Stimulated activated CD8-positive, alpha-beta memory T cell treated with anti-CD3 and anti-CD28 coated beads, Interleukin-4, amount 100 ng/mL, for 48 hours (primary cell): ENCODE measurements at places on chromosomes 13 and 19.

DNA sequence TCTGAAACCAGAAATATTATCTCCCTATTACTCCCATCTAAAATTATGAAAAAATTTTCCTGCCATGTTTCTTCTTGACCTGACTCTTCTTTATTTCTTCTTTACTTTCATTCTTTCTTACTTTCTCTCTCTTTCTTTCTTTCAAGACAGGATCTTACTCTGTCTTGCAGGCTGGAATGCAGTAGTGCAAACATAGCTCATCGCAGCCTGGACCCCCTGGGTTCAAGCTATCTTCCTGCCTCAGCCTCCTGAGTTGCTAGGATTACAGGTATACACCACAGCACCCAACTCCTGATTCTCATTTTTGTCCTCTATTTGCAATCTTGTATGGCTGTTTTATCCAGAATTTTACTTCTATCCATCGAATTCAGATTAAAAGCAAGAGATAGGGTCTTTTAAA lies 631.1 kb downstream of the TBC1D4 start:
- DNase-seq = no peak

DNA sequence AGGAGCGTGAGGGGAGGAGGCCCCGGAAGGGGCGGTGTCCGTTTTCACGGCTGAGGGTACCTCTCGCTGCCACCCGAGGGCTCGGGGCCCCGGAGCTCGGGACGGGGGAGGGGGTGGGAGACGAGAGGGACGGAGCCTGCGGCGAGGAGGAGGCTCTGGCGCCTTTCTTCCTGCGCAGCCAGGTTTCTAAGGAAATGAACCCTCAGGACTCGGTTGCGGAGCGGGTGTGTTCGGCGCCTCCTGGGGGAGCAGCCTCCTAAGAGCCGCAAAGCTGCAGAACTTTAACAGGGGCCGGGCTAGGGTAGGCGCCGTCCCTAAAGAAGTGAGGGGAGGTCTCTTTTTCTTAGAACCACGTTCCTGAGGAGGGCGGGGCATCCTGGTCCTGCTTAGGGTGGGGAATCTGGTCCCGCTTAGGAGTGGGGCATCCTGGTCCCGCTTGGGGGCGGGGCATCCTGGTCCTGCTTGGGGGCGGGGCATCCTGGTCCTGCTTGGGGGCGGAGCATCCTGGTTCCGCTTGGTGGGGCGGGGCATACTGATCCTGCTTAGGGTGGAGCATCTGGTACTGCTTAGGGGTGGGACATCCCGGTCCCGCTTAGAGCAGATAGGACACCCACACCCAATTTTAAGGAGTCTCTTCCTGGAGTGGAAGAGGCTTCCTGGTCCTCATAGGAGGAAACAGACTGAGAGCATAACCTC lies 6.2 kb downstream of the SYT5 start:
- DNase-seq = peak; percentile 83

- no peak for DNase-seq
Measured at GRCh38 chr19:42512743-42513304, 15.5 kb downstream of the CEACAM1 start.

- DNase-seq = peak; percentile 88
Measured at GRCh38 chr19:1279782-1280341, 4.5 kb downstream of the FAM174C start.

GRCh38 chr19:47096100-47096704 lies 17.4 kb downstream of the ZC3H4 start:
- no peak for DNase-seq

GRCh38 chr13:19601749-19602725 lies 31.4 kb upstream of the MPHOSPH8 start:
- DNase-seq = peak; percentile 70

DNA sequence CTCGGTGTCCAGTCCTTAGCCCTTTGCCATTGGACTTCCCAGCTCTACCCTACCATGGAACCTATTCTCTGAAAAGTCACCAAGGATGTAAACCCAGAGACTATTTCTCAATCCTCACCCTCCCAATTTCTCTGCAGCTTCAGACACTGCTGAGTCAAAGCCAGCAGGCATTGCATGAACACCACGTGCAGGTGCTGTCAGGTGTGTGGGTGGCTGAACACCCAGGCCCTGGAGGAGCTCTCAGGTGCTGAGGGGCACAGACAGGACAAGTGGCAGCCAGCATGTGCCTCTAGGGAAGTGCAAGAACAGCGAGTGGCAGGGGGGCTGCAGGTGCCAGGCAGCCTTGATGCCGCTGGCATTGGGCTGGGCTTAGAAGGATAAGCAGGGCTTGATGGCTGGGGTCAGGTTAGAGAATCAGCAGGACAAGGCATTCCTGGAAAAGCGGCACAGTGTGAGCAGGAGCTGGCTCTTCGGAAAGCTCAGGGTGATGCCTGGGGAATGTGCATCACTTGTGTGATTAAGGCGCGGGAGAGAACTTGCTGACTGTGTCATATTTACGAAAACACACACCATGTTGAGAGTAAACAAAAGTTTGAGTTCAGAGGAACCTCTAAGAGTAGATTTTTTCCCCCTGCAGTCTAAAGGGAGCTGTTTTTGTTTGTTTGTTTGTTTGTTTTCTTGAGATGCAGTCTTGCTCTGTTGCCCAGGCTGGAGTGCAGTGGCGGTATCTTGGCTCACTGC lies 83.8 kb downstream of the LNX2 start:
- DNase-seq = no peak

- DNase-seq = no peak
Measured at GRCh38 chr13:32905864-32906180, 110.4 kb upstream of the KL start.

GRCh38 chr13:114019367-114019766 lies 45.5 kb upstream of the C13orf46 start:
- DNase-seq = peak; percentile 78

DNA sequence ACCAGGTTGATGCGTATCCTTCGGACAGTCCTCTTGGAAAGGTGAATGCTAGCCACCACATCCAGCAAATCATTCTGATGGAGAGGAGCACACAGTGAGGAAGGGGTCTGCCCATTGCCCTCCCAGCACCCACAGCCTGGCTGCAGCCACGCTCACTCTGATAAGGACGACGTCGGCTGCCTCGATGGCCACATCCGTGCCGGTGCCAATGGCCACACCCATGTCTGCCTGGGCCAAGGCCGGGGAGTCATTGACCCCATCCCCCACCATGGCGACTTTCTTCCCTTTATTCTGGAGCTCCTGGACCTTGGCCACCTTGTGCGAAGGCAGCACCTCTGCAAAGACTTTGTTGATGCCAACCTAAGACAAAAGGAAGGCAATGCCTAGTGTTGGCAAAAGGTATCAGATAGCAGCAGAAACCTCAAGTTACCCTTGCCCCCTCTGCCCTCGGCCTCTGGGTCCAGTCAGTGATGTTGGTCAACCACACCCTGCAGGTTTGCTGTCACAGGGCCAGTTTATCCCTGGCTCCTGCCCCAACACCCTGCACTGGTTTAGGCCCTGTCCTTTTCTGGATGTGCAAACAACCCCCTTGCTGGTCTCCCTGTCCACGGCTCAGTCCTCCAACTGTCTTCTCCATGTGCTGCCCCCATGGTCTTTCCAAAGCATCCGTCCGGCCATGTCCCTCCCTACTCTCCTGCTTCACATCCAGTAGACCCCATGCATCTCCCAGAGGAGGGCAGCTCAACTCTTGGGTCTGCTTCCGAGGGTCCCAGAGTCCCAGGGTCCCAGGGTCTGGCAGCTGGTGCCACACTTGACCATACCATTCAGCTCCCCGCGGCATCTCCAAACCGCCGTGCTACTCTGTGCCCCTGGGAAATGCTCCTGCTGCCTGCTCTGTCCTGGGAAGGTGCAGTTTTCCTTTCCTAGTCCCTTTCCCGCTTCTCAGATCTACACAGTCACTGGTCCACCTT lies 73.6 kb downstream of the ATP7B start:
- no peak for DNase-seq

DNA sequence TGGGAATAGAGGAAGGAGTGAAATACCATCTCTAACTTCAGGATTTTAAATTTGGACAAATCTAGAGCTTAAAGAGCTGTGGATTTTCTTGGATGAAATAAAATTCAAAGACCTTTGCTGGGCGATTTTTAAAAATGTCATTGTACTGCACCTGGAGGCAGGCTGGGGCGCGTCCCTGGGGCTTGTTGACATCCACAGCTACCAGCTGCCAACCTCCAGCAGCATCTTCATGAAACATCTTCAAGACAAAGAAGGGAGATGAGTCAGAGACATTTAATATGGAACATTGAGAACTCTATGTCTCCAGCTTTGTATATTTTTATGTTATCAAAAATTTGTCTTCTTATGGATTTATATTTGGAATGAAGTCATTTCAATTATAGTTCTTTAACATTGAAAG lies 132.5 kb downstream of the NALCN start:
- no peak for DNase-seq

DNA sequence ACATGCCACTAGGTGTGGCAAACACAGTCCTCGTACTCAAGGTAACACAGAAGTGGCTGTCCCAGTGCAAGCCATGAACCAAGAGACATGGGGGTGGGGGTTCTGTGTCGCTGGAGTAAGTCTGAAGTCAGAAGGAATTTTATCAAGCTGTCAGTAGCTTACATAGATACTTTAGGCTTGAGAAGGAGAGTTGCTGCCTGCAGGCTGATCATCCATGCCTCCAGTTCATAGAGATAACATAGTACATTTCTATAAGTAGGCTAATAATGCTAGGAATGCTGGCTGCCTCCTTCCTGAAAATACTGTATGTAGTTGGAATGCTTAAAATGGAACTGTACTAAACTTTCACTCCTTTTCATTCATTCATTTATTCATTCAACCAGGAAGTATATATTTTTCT lies 70.1 kb downstream of the CAB39L start:
- DNase-seq = no peak

GRCh38 chr19:46862974-46863632 lies 2.3 kb downstream of the ARHGAP35 start:
- DNase-seq = no peak

DNA sequence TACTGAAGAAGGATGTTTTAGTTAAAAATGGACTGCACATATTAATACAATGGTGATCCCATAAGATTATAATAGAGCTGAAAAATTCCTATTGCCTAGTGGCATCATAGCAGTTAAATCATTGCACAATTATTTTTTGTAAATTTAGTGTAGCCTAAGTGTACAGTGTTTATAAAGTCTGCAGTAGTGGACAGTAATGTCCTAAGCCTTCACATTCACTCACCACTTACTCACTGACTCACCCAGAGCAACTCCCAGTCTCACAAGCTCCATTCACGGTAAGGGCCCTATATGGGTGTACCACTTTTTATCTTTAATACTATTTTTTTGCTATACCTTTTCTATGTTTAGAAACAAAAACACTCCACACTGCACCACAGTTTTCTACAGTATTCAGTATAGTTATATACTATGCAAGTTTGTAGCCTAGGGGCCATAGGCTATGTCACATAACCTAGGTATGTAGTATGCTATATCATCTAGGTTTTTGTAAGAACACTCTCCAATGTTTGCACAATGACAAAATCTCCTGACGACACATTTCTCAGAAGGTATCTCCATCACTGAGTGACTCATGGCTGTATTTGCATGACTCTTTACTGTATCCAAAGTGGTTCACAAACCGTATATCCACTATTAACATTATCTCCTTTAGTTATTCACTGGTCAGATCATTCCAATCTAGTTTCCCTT lies 536.0 kb downstream of the KLF12 start:
- DNase-seq = no peak

DNA sequence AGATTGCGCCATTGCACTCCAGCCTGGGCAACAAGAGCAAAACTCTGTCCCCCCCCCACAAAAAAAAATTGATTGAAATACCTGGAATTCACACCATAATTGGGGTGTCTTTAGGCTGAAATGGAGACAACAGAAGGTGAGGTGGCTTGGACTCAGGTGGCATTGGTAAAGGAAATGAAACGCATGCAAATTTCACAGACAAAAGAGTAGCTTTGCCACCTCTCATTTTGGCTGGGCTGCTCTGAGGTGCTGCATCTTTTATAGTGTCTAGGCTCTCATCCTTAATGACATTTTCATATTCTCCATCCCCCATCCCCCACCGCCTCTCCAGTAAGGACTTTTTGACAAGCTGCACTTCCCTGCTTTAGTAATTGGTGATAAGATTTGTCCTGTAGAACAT lies 6.9 kb downstream of the UBE2L5 start:
- DNase-seq = no peak

- DNase-seq = no peak
Measured at GRCh38 chr19:371501-372168, 27.0 kb upstream of the MIER2 start.

- DNase-seq = no peak
Measured at GRCh38 chr13:24244802-24245201, 64.6 kb upstream of the C1QTNF9 start.

DNA sequence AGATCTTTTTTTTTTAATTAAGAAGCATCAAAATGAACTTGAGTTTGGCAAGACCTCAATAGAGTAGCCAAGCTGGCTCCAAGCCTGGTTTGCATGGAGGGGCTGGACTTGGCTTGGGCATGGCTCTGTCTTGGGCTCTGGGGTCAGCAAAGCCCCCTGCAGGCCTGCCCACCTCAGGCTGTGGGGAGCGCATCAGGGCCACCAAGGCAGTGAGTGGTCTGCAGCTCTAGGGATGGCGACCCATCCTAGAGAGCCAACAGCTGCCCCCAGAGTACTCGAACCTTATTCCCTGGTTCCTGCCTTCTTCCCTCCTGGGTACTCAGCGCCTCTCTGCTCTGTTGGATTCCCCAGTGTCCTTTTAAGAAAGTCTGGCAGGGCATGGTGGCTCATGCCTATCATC lies 5.4 kb upstream of the CHST8 start:
- DNase-seq = no peak

DNA sequence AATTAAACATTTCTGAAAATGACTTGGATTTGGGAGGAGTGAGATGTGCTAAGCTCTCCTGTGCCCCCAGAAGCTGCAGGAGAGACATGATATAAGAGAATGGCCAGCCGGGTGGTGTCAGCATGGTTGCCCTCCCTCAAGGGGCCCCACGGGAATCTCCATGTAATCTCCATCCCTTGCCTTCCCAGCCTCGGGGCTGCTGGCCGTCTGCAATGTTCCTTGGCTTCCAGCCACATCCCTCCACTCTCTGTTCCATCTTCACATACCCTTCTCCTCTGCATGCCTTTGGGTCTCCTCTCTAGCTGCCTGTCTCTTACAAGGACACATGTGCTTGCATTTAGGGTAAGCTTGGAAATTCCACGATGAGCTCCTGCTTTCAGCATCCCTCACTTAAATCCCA lies 172.0 kb downstream of the TSHZ3 start:
- no peak for DNase-seq
